ENCODE measurements at places on chromosomes 4 and X. TPM values are rescaled to one million over a fixed set of nuclear protein-coding genes. Genes with fewer than 3 reads are reported as not detected.

YIPF7 gene
- not detected for total RNA-seq

RTL9 gene
- not detected for total RNA-seq

GPC3 gene
- 0.34 TPM for total RNA-seq

ABLIM2 gene
- total RNA-seq, result 0.23 TPM

DNA sequence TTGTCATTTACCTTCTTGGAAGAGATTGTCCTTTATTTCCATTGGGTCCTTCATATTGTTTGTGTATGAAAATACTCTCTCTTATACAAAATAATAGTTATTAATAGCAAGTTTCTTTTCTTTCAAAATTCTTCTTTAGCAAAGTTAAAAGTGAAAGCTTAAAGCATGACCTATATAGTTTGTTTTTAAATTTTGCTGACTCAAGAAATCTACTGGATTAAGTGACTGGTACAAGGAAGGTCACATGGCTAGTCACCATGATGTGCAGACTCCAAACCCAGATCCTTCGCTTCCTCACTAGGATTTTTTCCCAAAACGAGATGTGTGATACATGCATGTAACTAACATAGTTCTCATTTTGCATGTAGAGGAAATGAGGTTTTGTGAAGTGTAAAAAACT is 322.7 kb downstream of the FRMPD4 start:
- no peak for DNase-seq

- no peak for DNase-seq
These were observed 344.0 kb downstream of the ACTRT1 start for GRCh38 chrX:127708155-127708554.

GRCh38 chr4:176742211-176742610 is 50.5 kb downstream of the VEGFC start:
- DNase-seq, result no peak

- DNase-seq, result no peak
These were observed 170.5 kb downstream of the CDS1 start for GRCh38 chr4:84753321-84753972.

DNA sequence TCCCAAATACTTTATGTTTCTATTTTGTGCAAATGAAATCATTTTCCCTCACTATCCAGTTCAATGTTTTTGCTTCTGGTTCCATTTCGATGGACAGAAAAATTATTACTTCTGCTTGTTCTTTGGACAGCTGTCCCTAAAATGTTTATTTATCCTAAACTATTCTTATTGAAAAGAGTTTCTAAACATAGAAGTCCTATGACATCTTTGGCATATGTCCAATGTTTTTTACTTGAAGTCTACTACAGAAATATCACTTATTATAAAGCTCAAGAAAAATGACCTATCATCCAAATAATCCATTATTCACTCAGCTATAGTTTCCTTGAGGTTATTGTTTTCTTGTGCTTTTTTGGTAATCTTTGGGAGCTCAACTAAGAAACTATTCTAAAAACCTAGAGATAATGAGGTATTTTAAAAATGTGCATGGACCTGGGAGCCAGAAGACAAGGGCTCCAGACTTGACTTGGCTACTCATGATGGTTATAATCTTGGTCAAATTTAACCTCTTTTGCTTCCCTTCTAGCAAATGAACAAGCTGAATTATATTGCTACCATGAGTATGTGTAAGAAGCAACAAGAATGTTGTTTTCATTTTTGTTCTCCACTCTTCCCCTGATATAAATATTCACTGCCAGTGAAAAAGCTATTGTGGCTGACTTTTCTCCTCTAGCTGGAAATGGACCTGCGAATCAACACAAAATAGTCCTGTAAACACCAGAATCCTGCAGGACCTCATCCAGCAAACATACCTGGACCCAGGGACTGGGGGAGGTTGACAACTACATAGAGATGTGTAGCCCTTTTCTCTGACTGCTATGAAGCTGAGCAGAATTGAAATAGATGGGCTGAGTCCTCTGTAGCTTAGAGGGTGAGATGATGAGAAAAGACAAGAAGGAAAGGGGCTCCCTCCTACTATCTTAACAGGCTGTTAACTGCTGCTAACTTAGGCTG is 137.4 kb downstream of the FRYL start:
- no peak for DNase-seq

- no peak for DNase-seq
These were observed 5.5 kb downstream of the NEUROG2 start for GRCh38 chr4:112510291-112511092.

GRCh38 chr4:78075986-78076385 is 18.9 kb downstream of the FRAS1 start:
- DNase-seq, result no peak

Measured in Daoy (cell line).